ENCODE measurements at places on chromosomes 11 and 22. TPM values are rescaled to one million over a fixed set of nuclear protein-coding genes. Genes with fewer than 3 reads are reported as not detected.

DNA sequence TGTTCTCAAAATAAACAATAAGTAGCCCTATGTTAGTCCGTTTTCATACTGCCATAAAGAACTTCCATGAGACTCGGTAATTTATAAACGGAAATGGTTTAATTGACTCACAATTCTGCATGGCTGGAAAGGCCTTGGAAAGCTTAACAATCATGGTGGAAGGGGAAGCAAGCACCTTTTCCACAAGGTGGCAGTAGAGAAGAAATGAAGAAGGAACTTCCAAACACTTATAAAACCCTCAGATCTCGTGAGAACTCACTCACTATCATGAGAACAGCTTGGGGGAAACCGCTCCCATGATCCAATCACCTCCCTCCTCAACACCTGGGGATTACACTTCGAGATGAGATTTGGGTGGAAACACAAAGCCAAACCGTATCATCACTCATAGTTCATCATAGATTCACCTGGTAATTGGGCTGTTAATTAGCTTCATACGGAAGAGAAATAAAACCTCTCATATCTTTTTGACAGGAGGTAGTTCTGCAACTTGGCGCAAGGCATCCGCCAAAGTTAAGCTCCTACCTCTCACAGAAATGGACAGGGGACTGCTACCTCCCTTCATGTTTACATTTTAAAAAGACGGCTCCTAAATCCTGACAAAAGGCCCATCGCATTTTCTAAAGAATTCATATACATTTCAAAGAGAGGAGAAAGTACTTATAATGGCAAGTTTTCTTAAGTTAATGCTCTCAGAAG lies 49.0 kb downstream of the MUC15 start:
- H3K4me1 ChIP-seq, result no peaks in the 10 kb centered on the region
- H3K36me3 ChIP-seq, result no peaks in the 10 kb centered on the region
- no peak for DNase-seq
- no peak overlapping the region for H3K27ac ChIP-seq
- H3K4me3 ChIP-seq, result no peak overlapping the region

DRICH1 gene
- total RNA-seq, result 0.29 TPM

GRCh38 chr22:23261900-23262450 lies 81.7 kb downstream of the BCR start:
- peaks cover 8% of the 10 kb centered on the region for H3K36me3 ChIP-seq
- no peak overlapping the region for H3K4me3 ChIP-seq
- no peak overlapping the region for H3K27ac ChIP-seq
- no peak for DNase-seq

SMIM35 gene
- total RNA-seq, result not detected

- DNase-seq, result no peak
- H3K4me3 ChIP-seq, result no peak overlapping the region
- H3K4me1 ChIP-seq, result peaks cover 2% of the 10 kb centered on the region
- H3K36me3 ChIP-seq, result no peaks in the 10 kb centered on the region
- no peak overlapping the region for H3K27ac ChIP-seq
Observed at GRCh38 chr22:34914846-34915245, 151.1 kb upstream of the ISX start.

TMEM151A gene
- 0.36 TPM for total RNA-seq

GRCh38 chr22:21014726-21015465 lies at the start of gene P2RX6:
Gene P2RX6, plus strand, starts transcription at chr22:21015165. Its CDS starts 10 bp downstream, at chr22:21015175.
- no peaks in the 10 kb centered on the region for H3K27me3 ChIP-seq
- peak within 1 kb of the TSS; percentile 58 for H3K27ac ChIP-seq
- peak within 1 kb of the TSS; percentile 82 for H3K4me3 ChIP-seq

ASCL2 gene
- total RNA-seq, result not detected

GRCh38 chr11:12698048-12698447 lies 23.8 kb downstream of the TEAD1 start:
- no peak for DNase-seq
- no peak overlapping the region for H3K27ac ChIP-seq
- H3K4me1 ChIP-seq, result peaks cover 41% of the 10 kb centered on the region
- no peaks in the 10 kb centered on the region for H3K27me3 ChIP-seq

GRCh38 chr11:1969776-1970175 lies 22.6 kb downstream of the MRPL23 start:
- no peaks in the 10 kb centered on the region for H3K27me3 ChIP-seq
- H3K4me1 ChIP-seq, result no peaks in the 10 kb centered on the region
- DNase-seq, result no peak
- no peak overlapping the region for H3K27ac ChIP-seq
- no peaks in the 10 kb centered on the region for H3K36me3 ChIP-seq
- H3K4me3 ChIP-seq, result no peak overlapping the region

CSF2RB gene
- total RNA-seq, result 1.2 TPM

GRCh38 chr11:113401718-113402117 lies 14.1 kb downstream of the ANKK1 start:
- H3K27me3 ChIP-seq, result peaks cover 21% of the 10 kb centered on the region
- no peaks in the 10 kb centered on the region for H3K4me1 ChIP-seq
- H3K36me3 ChIP-seq, result no peaks in the 10 kb centered on the region
- H3K4me3 ChIP-seq, result no peak overlapping the region

TLCD5 gene
- 11.9 TPM for total RNA-seq

- H3K27me3 ChIP-seq, result no peaks in the 10 kb centered on the region
- H3K4me3 ChIP-seq, result peak overlapping the region; percentile 3
- H3K27ac ChIP-seq, result peak overlapping the region; percentile 100
- H3K36me3 ChIP-seq, result no peaks in the 10 kb centered on the region
- peak; percentile 94 for DNase-seq
- peaks cover 59% of the 10 kb centered on the region for H3K4me1 ChIP-seq
Observed at GRCh38 chr22:30205281-30206115, 41.1 kb downstream of the LIF start.

DNA sequence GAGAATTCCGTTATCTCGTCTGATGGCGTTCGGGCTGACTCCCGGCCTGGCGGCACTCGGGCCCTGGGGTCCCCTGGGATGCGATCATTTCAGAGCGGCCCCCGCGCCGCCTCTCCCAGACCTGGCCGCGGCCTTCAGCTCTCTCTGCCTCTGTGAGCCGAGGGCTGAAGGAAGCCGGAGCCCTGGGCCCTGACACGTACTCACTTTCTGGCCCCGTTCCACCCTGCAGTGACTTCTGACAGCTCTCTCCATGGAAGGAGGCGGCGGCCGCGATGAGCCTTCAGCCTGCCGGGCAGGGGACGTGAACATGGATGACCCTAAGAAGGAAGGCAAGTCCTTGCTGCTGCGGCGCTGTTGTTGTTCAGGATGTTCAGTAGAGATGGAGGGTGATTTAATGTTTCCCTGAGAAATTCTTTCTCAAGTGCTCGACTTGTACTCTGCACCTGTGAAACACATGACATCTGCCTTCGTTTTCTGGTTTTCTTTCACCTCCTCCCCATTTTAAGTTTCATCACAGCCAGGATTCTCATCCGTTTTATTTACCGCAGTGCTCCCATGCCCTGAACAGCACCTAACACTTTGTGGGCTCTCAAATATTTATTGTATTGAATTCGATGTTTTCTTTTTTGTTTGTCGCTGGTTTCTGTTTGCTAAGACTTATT lies 612 bp downstream of the GTSE1 start:
- H3K27ac ChIP-seq, result peak overlapping the region; percentile 77
- H3K27me3 ChIP-seq, result no peaks in the 10 kb centered on the region
- peaks cover 27% of the 10 kb centered on the region for H3K36me3 ChIP-seq
- DNase-seq, result peak; percentile 87
- H3K4me3 ChIP-seq, result peak overlapping the region; percentile 90

DNA sequence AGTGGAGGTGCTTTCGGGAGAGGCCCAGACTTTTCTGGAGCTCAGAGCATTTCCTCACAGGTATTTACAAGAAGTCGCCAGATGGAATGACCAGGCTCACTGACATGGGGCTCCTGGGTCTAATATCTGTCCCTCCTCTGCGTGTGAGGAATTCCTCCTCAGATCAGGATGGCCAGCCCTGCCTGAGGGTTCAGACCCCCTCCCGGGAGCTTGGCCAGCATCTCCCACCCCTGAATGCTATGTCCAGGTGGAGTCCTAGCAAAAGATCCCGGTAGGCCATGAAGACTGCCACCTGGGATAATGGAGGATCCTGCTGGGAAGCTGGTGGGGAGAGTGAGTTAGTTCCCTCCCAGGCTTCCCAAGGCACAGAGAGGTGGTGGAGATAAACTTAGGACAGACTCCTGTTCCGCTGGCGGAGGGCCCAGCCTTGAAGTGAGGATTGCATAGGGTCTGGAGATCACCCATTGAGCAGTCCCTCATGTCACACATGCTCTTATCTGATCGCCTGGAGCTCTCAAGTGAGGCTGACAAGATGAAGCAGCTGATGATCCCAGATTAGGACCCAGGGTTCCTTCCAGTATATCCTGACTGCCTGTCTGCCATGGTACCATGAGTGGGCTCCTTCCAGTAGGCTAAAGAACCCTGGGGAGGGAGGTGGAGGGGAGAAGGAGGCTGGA lies 5.7 kb downstream of the OAF start:
- H3K27me3 ChIP-seq, result no peaks in the 10 kb centered on the region
- peaks cover 19% of the 10 kb centered on the region for H3K4me1 ChIP-seq
- no peaks in the 10 kb centered on the region for H3K36me3 ChIP-seq
- H3K27ac ChIP-seq, result no peak overlapping the region
- H3K4me3 ChIP-seq, result no peak overlapping the region

DNA sequence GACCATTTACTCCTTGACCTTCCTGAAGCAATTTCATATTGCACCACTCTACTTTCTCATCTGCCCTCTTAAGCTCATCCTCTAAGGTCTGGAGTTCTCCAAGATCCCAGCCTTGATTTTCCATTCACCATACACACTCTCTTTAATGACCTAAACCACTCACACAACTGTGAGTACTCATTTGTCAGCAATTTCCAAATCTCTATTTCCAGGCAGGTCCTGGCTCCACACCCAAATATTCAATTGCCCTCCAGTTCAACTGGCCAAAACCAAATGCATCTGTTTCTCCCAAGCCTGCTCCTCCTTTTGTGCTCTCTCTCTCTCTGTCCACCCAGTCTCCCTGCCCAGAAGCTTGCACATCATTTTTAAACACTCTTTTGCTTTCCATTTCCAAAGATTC lies 39.6 kb downstream of the NEU3 start:
- peaks cover 22% of the 10 kb centered on the region for H3K4me1 ChIP-seq
- H3K36me3 ChIP-seq, result no peaks in the 10 kb centered on the region
- no peak overlapping the region for H3K4me3 ChIP-seq
- no peaks in the 10 kb centered on the region for H3K27me3 ChIP-seq
- no peak for DNase-seq

PRR14L gene
- 20.3 TPM for total RNA-seq

DNA sequence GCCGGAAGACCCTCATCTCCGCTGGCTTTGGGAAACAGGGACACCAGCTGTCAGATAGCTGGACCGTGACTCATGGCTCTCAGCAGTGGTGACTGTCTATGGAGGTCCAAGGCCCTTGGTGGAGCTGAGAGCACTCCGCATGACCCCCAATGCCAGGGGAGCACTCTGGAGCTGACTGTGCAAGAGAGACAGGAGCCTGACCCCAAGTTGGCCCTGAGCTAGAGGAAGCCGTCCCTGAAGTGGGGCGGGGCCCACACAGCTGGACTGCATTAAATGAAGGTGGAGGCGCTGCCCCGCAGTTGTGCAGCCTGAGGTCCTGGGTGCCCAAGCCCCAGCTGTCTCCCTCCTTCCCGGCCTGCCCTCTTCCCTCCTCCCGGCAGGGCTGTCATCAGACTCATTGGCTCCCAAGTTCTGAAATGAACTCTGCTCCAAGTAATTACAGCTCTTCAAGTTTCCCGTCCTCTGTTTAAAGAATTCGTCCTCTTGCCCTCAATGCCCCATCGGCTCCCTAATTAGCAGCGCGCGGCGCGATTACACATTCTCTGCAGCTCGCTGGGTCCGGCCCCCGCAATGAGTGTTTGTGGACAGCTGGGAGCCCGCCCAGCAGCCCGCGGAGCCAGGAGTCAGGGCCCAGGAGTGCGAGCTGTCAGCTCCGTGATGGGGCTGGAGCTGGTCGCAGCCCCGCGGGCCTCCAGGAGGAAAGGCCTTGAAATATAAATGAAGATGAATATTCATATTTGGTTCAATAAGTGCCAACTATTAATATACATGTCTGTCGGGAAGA lies 93.2 kb upstream of the LMO1 start:
- no peaks in the 10 kb centered on the region for H3K4me1 ChIP-seq
- no peak overlapping the region for H3K27ac ChIP-seq
- H3K36me3 ChIP-seq, result no peaks in the 10 kb centered on the region
- H3K27me3 ChIP-seq, result peaks cover 23% of the 10 kb centered on the region

USP35 gene
- 21.4 TPM for total RNA-seq

DNA sequence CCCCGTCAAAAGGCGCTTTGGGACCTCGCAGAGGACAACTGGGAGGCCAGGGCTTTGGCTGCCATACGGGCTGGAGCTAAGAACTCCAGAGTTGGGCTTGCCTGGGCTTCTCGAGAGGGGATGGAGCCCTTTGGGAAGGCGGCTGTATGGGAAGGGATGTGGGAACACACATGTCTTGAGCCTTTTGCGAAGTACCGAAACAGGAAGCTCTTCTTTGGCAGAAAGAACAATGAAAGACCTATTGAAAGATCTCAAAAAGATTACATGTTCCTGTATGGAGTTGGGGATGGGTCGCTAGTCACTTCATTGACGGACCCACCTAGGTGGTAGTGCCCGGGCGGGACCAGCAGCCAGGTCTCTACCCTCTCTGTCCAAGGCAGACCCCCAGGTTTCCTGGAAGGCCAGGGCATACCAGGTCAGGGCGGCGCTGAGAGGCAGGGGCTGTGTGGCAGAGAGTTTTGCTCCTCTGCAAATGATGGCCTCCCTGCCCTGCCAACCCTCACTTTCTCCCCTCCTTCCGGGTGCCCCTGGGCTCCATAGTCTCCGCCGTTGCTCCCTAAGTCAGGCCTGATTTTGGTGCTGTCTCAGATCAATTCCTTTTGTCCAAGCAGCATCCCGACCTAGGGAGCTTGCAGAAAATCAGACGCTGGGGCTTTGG lies 1.0 kb downstream of the ST14 start:
- no peak overlapping the region for H3K4me3 ChIP-seq
- no peak for DNase-seq

NDUFV1 gene
- 158 TPM for total RNA-seq

GRCh38 chr11:104908186-104908531 lies 9.9 kb upstream of the CASP12 start:
- DNase-seq, result no peak
- H3K4me1 ChIP-seq, result no peaks in the 10 kb centered on the region
- H3K27ac ChIP-seq, result no peak overlapping the region
- H3K27me3 ChIP-seq, result no peaks in the 10 kb centered on the region
- H3K36me3 ChIP-seq, result no peaks in the 10 kb centered on the region
- no peak overlapping the region for H3K4me3 ChIP-seq

DNA sequence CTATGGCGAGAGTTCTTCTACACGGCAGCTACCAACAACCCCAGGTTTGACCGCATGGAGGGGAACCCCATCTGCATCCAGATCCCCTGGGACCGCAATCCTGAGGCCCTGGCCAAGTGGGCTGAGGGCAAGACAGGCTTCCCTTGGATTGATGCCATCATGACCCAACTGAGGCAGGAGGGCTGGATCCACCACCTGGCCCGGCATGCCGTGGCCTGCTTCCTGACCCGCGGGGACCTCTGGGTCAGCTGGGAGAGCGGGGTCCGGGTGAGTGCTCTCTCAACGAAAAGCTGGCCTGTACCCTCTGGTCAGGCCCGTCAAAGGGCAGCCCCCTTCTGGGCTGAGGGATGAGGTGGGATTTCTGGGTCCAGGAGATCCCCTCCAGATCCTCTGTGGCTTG lies 15.9 kb upstream of the MAPK8IP1 start:
- DNase-seq, result no peak
- no peak overlapping the region for H3K4me3 ChIP-seq
- peaks cover 14% of the 10 kb centered on the region for H3K4me1 ChIP-seq
- H3K36me3 ChIP-seq, result peaks cover 71% of the 10 kb centered on the region
- H3K27ac ChIP-seq, result no peak overlapping the region
- H3K27me3 ChIP-seq, result no peaks in the 10 kb centered on the region
